Body of pancreas (tissue), 4 donors: ENCODE measurements at places on chromosomes 5 and 9. TPM values are rescaled to one million over a fixed set of nuclear protein-coding genes. Genes with fewer than 3 reads are reported as not detected.

Gene ISL1
- total RNA-seq = 1.6 TPM

Gene ADAMTS6
- total RNA-seq = not detected

DNA sequence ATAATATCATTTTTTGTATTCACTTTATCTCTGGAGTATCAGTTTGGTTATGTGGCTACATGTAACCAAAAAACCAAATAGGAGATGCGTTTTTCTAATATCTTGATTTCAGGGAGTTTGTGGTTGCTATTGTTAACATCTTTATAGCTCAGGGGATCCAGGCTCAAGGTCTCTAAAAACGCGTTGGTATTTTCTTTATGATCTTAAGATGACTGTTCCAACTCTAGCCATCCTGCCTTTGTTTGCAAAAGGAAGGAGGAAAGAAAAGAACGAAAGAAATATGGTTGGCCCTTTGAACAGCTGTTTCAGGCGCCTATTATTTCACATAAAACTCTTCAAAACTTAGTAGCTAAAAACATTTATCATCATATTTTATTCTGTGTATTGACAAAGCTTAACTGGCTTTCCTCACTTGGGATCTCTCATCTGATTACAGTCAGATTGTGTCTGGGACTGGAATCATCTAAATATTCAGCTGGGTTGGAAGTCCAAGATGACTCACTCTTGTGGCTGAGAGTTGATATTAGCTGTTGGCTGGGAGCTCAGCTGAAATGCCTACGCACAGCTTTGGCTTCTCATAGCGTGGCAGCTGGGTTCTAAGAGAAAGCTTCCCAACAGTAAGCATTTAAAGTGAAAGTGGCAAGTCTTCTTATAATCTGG, 60.1 kb downstream of the FAM174A start:
- H3K4me3 ChIP-seq = no peak overlapping the region
- peak overlapping the region; percentile 68 for H3K27ac ChIP-seq
- H3K4me1 ChIP-seq = peaks cover 12% of the 10 kb centered on the region
- no peaks in the 10 kb centered on the region for H3K27me3 ChIP-seq
- DNase-seq = peak; percentile 86
- H3K36me3 ChIP-seq = no peaks in the 10 kb centered on the region

- H3K36me3 ChIP-seq = no peaks in the 10 kb centered on the region
- H3K4me3 ChIP-seq = no peak overlapping the region
- H3K27me3 ChIP-seq = no peaks in the 10 kb centered on the region
- DNase-seq = no peak
- peaks cover 5% of the 10 kb centered on the region for H3K4me1 ChIP-seq
Measured at GRCh38 chr5:158152136-158152535, 293.2 kb upstream of the CLINT1 start.

- no peaks in the 10 kb centered on the region for H3K4me1 ChIP-seq
- peak; percentile 8 for DNase-seq
- no peaks in the 10 kb centered on the region for H3K27me3 ChIP-seq
- no peaks in the 10 kb centered on the region for H3K36me3 ChIP-seq
Measured at GRCh38 chr5:143066556-143067281, 296.5 kb downstream of the ARHGAP26 start.

Gene SLC25A2
- total RNA-seq = not detected

GRCh38 chr5:145826895-145827674, 8.1 kb downstream of the PRELID2 start:
- no peak for DNase-seq
- no peak overlapping the region for H3K4me3 ChIP-seq
- H3K36me3 ChIP-seq = no peaks in the 10 kb centered on the region

Gene NUDT2
- 9.2 TPM for total RNA-seq

DNA sequence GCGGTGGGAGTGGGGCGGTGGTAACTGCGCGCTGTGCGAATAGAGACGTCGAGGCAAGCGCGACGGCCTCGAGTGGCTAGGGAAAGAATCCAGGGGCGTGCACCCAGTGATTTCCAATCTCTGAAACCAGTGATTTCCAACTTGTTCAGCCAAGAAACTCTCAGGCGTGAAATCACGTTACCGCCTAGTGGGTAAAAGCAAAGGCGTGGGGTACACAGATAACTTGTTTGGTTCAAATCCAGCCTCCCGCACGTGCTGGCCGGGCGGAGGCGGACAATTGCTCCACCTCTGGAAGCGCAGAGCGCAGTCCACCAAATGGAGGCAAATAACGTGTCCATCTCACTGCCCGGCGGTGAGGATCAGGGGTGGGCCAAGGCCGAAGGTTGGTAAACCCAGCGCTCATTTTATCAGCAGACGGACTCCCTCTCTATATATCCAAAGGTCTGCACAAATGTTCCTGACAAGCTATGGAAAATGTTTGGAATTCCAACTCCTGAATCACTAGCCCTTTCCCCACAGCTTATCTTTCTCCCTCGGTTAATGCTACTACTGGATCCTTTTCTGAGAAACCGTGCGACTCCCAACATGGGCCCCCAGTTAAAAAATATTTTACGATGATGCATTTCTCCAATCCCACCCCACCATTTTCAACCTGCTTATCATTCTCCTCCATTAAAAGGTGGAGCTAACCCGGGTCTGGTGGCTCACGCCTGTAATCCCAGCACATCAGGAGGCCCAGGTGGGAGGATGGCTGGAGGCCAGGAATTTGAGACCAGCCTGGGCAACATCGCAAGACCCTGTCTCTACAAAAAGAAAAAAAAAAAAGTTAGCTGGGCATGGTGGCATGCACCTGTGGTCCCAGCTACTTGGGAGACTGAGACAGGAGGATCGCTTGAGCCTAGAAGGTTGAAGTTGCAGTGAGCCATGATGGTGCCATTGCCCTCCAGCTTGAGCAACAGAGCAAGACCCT, 950 bp upstream of the FNBP1 start:
- H3K27ac ChIP-seq = peak overlapping the region; percentile 59
- H3K4me3 ChIP-seq = peak overlapping the region; percentile 71
- peaks cover 27% of the 10 kb centered on the region for H3K4me1 ChIP-seq
- no peaks in the 10 kb centered on the region for H3K27me3 ChIP-seq
